GM04503 (cell line): ENCODE measurements at places on chromosomes 5 and 9.

DNA sequence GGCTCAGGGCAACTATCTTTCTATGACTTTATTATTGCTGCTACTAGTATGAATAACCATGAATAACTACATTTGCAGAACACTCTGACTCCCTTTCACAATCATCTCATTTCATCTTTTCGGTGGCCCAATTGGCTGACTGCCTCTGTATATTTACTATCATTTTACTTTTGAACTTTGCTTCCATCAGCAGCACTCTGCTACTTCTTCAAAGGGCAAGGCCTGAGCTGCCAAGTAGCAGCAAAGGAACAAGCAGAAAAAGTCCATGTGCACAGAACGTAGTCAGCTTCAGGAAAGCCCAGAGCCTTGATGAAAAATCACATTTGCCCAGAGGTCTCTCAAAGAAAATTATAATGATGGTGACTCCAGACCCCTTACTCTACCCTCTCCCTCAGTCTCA, 214.5 kb upstream of the PUM3 start:
- no peak for DNase-seq

DNA sequence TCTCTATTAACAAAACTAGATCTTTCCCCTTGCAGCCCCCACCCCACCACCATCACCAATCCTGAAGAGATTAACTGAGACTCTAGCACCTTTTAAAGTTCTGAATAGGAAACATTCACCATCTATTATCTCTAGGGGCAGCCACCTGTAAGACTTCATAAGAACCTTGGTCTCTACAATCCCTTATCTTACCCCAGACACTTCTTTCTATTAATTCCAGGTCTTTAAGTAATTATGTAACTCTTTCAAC, 180.2 kb upstream of the FBXL17 start:
- no peak for DNase-seq

GRCh38 chr5:39100851-39101396, 26.7 kb upstream of the RICTOR start:
- peak; percentile 95 for DNase-seq

DNA sequence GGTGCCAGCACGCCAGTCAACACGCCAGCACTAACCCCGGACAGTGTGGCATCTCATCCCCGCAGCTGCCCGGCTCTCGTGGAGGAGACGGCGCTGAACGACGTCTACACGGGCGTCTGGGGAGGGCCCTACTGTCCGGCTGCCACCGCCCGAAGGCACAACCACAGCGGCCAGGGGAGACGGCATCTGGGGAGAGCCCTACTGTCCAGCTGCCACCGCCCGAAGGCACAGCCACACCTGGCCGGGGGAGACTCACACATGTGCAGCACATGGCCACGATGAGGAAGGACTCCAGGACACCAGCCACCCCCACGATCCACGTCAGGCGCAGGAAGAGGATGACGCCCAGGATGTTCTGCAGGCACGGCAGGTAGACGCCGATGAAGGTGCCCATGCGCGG, 23.1 kb downstream of the SLC12A7 start:
- no peak for DNase-seq

DNA sequence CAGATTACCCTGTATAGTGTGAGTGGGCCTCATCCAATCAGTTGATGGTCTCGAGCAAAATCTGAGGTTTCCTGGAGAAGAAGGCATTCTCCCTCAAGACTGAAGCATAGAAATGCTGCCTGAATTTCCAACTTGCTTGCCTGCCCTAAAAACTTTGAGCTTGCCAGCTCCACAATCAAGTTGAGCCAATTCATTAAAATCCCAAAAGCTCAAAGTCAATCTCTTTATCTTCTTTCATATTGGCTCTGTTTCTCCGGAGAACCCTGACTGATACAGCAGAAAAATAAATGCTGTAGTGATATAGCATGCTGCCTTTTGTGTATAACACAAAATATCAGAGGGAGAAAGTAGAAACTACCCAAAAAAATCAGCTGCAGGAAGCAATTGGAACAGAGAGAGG, 72.5 kb upstream of the NMUR2 start:
- DNase-seq: no peak

GRCh38 chr9:126720661-126721563, 83.9 kb upstream of the ZBTB43 start:
- DNase-seq: no peak

GRCh38 chr9:97064176-97064575, 25.2 kb upstream of the CTSV start:
- no peak for DNase-seq

- DNase-seq: no peak
Observed at GRCh38 chr5:151312756-151313324, 9.3 kb upstream of the SLC36A3 start.
